ENCODE measurements at places on chromosomes 6 and 20. TPM values are rescaled to one million over a fixed set of nuclear protein-coding genes. Genes with fewer than 3 reads are reported as not detected.

Gene COX7A2
- 80.7 TPM for total RNA-seq

Gene KCNS1
- 0.20 TPM for total RNA-seq

Gene ZBP1
- not detected for total RNA-seq

Gene MUC22
- not detected for total RNA-seq

Gene TRIM10
- not detected for total RNA-seq

Gene COX4I2
- not detected for total RNA-seq

Gene IL20RA
- not detected for total RNA-seq

Gene HTR1E
- not detected for total RNA-seq

Gene CALHM5
- total RNA-seq: 7.8 TPM

Gene BTN1A1
- total RNA-seq: not detected

Gene GSTA3
- total RNA-seq: not detected

Gene MAP7
- 0.66 TPM for total RNA-seq

Gene NOX3
- total RNA-seq: not detected

Gene C6orf118
- not detected for total RNA-seq

GRCh38 chr6:140366991-140367390 is 992.5 kb upstream of the CITED2 start:
- no peak for DNase-seq

DNA sequence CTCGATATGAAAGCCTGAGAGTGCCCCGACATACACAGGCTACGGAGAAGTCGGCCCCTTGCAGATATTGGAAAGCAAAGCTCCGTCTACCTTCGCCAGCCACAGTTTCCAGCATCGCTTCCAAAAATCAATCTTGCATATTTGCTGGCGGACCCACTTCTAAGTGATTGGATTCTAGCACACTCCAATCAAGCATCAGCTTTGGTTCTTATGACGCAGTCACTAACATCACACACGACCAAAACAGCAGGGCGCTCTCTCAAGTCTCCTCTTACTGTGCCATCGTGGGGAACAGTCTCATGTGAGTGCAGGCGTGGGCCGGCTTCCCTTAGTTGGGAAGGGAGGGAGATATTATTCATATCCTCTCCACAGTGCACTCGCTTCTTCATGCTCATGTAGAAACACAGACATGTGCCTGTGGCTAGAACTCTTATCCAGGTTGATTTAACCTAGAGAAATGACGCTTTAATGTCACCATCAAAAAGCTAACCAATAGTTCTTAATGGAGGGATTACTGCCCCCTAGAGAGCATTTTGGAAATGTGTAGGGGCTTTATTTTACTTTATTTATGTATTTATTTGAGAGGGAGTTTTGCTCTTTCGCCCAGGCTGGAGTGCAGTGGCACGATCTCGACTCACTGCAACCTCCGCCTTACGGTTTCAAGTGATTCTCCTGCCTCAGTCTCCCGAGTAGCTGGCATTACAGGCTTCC is 229.8 kb downstream of the SOD2 start:
- no peak for DNase-seq

- peak; percentile 30 for DNase-seq
These were observed 95.0 kb upstream of the IFNGR1 start for GRCh38 chr6:137313928-137314855.

DNA sequence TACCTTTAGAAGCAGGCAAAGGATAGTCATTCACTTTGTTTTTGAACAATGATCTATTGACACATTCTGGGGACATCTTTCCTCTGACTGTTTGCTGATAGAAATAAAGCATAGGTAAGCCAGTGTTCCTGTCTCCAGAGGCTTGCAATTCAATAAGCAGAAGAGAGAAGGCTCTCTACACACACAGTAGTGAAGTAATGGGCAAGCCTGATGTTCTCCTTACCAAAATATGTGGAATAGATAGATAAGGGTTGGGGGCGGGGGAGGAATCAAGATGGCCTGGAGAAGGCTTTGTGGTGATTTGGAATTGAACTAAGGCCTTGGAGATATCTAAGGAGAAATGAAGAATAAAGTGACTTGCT is 27.3 kb downstream of the PAQR8 start:
- no peak for DNase-seq

DNA sequence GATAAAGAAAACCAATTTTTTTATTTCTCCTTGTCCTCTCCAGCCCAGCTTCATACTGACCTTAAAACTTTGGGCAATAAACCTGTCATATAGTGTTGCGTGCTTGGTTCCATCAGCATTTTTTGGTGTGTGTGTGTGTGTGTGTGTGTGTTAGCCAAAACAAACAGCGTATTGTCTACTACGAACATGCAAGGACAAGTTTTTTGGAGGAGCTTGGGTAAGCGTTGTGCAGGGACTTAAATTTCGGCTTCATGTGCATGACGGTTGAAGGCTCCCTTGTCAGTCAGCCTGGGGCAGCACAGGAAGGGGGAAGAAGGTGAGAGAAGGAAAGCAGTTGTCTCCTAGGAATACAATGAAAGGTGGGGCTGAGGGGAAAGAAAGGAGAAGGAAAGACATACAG is 62.0 kb upstream of the PAX1 start:
- DNase-seq: no peak

GRCh38 chr6:166106076-166106686 is 61.5 kb downstream of the TBXT start:
- DNase-seq: peak; percentile 5

GRCh38 chr6:135144673-135145062 is 36.4 kb upstream of the MYB start:
- no peak for DNase-seq

GRCh38 chr6:161721511-161721910 is 447.6 kb upstream of the AGPAT4 start:
- no peak for DNase-seq

DNA sequence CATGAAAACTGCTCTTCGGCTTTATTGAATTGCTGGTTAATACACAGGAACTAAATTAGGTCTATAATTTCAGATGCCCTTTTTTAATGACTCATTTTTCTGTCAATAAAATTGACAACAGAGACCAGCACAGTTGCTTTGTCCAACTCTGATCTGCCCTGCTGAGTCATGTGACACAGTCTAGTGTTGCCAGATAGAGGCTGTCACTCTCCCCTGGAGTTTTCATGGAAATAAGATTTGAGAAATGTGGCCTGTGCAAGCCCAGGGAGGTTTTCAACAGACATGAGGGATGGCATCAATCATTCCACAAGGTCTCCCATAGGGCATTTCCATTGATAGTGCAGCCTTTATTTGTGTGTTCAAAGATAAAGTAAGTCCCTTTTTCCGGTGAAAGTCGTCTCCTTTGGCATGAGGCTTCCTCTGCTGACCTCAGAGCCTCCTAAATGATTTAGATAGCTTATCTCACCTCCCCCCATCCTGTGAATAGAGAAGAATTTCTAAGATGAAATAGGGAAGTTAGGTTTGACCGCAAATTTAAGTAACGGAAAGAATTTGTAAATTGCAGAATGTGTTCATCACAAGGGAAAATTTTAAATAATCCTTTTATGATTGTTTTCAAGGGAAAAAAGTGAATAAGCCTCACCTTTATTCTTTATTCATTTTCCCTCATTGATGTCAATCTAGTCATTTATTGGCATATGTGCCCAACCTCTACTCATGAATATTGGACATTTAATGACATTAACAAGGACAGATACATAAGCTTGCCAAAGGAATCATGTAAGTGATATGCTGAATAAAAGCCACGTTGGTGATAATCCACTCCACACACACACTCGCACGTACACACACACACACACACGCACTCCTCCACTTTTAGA is 277.7 kb downstream of the ADGB start:
- DNase-seq: no peak

DNA sequence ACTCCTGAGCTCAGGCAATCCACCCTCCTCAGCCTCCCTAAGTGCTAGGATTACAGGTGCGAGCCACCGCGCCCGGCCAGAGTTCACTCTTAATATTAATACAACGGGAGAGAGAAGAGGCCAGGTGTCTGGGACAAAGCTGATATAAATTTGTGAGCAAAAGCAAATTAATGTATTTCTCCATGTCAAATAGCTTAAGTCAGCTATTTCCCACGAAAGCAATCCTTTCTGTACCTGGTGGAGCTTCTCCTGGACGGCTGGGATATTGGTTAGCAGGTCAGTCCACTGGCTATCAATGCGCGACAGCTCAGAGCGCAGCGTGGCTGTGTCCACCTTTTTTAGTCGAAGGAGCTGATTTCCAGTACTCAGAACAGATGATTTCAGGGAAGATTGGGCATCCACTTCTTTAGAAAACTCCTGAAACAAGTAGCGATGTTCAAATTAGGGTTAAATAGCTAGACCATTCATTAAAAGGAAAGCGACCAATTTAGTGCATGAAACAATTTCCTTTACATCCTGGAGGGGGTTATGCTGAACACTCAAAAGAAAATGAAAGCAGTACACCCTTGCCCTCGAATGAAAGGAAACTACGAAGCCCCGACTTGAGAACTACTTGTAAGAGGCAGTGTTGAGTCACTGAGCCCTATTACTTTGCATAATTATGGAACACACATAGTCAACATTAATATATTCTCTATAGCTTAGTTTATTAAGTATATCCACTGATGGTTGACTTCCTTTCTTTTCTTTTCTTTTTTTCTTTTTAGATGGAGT is 403.4 kb downstream of the SYNE1 start:
- DNase-seq: no peak

- DNase-seq: no peak
These were observed 67.8 kb downstream of the THBS2 start for GRCh38 chr6:169185692-169186485.

DNA sequence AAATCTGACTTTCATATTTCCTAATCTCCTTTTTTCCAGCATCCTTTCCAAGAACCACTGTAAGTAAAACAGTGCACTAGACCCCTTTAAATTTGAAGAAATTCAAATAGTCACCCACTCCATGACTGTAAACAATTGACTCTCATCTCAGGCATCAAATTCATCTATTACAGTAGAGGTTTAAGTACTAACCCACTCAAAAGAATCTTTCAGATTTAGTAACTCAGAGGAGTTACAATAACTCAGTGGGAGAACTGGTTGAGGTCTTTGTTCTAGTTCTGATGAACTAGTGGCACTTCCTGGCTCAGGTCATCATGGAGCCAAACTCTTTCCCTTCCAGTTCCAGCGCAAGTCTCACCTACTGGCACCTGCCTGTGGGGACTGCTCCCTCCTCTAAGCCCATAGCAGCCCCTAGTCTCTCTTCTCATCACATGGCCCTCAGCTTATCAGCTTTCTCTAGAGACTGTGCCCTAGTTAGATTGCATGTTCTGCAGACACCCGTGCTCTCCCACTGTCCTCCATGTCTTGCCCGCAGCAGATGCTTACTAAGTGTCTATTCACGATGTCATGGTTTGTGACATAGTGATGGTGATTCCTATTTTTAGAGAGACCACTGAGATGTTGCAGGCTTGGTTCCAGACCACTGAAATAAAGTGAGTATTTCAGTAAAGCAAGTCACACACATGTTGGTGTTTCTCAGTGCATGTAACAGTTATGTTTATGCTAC is 196.2 kb downstream of the TBC1D7 start:
- no peak for DNase-seq

- no peak for DNase-seq
These were observed 100.2 kb upstream of the OPRM1 start for GRCh38 chr6:153938876-153939275.

DNA sequence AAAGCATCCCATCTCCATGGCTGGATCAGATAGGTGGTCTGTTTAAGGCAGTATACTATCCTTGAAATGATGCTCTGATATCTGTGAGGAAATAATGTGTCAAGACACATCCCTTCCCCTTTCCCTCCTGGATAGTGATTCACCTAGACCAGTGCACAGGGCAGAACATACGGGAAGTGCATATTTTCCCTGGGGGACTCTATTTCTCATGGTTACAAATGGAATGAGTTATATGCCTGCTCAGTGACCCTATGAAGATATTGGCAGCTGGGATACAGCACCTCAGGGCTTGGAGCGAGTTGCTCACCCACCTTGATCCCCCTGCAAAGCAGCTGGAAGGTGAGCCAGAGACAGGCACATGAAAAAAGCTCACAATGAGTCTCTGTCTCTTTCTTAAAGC is 67.5 kb upstream of the PRL start:
- no peak for DNase-seq

DNA sequence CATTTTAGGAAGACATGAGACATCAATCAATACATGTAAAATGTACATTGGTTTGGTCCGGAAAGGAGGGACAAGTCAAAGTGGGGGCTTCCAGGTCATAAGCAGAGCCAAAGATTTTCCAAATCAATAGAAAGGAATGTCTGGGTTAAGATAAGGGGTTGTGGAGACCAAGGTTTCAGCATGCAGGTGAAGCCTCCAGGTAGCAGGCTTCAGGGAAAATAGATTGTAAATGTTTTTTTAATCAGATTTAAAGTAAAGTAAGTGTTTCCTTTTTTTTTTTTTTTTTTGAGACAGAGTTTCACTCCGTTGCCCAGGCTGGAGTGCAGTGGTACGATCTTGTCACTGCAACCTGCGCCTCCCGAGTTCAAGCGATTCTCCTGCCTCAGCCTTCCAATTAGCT is 16.8 kb upstream of the SERPINB9 start:
- no peak for DNase-seq

DNA sequence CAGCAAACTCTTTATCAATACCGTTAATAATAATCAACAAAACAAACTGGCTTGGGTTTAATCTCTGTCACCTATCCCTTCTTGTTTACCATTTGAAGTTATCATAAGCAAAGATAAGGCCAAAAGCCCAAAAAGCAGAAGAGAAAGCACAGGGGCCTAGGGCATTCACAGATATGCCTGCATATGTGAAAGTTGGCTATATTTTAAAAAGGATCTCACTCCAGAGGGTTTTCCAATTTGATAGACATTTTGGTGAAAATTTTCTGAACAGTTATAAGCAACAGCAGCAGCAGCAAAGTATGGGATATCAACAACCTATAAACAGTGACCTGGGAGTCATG is 101.1 kb downstream of the ATXN1 start:
- DNase-seq: no peak

DNA sequence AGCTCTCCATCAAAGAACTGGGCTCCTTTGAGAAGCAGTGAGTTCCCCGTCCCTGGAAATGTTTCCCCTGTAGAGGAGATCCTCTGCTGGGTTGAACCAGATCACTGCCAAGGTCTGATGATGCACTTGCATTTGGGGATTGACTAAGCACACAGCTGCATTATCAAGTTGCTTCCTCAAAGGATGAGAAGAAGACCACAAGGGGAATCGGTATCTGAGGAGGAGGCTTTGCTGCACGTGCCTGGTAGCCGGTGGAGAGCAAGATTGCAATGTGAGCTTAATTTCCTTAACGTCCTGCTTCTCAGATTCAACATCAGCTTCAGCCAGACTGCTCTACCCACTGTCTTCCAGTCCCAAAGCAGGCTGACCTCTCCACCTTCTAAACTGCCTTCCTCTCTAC is 128.8 kb upstream of the STMND1 start:
- no peak for DNase-seq

- no peak for DNase-seq
These were observed 11.3 kb downstream of the CYP24A1 start for GRCh38 chr20:54162378-54163009.

- DNase-seq: no peak
These were observed 11.0 kb downstream of the RIPOR2 start for GRCh38 chr6:24924580-24925356.

GRCh38 chr6:74932232-74932888 is 273.5 kb downstream of the COL12A1 start:
- no peak for DNase-seq

- DNase-seq: no peak
These were observed 38.6 kb downstream of the CEBPB start for GRCh38 chr20:50229156-50229607.

GRCh38 chr6:92504509-92504908 is 914.9 kb downstream of the EPHA7 start:
- no peak for DNase-seq

- DNase-seq: no peak
These were observed 221.7 kb upstream of the HTR1E start for GRCh38 chr6:86715676-86716075.

- DNase-seq: no peak
These were observed 75.5 kb downstream of the ANKS1A start for GRCh38 chr6:34964564-34964963.
